Activated T-helper 1 cell treated with anti-CD3 and anti-CD28 coated beads, Interleukin-2, amount 50 U/mL, for 16 hours (primary cell): ENCODE measurements at places on chromosomes 3 and 15.

DNA sequence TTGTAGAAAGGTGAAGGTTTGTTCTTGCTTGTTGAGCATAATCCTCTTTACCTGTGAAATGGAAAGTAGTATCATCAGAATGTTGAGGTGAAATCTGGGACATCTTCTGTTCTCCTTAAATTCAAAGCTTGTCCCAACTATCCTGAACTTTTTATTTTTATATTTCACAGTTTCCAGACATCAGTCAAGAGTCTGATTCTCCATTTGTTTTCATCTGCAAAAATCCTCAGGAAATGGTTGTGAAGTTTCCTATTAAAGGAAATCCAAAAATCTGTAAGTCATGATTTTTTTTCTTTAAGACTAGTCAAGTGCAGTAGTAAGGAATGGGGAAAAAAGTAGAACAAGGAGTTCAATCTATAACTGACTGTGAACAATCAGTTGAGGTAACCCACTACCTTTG, 15.5 kb upstream of the ZNF609 start:
- no peak for DNase-seq

- no peak for DNase-seq
Observed at GRCh38 chr3:158794936-158795518, 6.8 kb upstream of the MFSD1 start.

DNA sequence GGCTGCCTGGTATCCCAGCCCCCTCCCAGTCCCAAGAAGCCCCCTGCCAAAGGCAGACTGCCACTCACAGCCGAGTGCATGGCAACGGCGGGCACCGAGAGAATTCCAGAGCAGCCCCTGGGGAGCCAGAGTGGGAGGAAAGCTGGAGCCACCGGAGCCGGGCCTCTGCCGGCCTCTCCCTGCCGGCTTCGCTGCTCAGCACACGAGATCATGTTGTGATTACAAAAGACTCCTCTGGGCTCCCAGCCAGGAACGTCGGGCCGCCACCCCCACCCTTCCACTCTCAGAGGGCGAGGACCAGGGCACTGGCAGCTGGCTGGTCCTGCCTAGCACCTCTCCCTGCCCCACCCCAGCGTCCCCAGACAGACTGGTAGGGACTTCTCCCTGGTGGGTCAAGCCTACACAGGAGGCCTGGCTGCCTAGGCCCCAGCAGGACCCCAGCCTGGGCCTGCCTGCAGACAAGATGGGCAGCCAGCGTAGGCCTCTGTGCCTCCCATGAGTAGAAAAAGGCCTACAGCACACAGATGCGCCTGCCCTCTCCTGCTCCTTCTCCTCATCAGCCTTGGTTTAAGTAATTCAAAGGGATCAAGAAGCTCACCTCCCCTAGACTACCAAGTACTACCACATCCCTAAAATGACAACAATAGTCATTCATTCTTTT, at the start of gene CCDC9B:
TSS of gene CCDC9B (minus strand) at position 200 of the 661 bp plus-strand sequence. CDS start at position 80, 120 bp downstream.
- no peak for DNase-seq

DNA sequence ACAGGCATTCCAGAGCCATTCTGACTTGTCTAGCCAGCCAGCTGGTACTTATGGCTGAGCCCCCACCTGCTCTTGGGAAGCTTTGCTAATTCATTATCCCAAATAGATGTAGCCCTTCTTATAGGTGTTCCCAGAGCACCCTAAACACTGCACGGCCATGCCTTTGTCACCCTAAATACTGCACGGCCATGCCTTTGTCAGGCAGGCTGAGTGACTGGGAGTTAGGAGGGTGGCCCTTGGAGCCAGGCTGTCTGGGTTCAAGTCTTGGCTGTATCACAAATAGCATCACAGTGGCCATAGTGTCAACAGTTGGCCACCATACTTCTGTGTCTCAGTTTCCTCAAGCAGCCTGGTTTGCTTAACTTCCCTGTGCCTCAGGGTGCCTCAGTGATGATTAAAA, 292.3 kb downstream of the ADAMTS17 start:
- no peak for DNase-seq

- no peak for DNase-seq
Observed at GRCh38 chr3:128448491-128448890, 18.2 kb downstream of the DNAJB8 start.

DNA sequence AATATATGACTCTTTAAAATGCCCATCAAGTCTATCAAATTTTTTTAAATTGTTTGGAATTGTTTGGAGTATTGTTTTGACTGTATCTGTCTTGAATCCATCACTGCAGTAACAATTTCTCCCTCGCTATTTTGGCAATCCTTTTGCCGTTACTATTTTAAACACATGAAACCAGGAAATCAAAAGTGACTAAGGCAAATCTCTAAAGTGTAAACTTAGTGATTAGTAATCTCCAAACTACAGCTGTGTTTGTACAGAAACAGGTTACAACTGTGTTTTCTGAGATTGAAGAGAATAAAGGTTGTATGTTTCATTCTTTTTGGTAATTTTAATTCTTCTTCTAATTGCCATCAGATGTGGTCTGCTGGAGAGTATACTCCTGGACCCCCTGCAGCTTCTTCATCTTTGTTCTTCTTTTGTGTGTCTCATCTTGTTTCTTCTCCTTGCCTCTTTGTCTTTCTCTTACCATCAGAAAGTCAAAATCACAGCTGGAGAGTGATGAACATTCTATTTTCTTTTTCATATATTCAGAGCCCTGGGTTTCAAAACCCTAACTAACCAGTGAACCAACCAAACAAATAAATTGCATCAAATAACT, 465.4 kb downstream of the RBMS3 start:
- DNase-seq, result no peak

GRCh38 chr3:18888370-18888769, 259.9 kb upstream of the KCNH8 start:
- DNase-seq, result no peak

- no peak for DNase-seq
Observed at GRCh38 chr3:62785384-62785783, 89.8 kb downstream of the CADPS start.

DNA sequence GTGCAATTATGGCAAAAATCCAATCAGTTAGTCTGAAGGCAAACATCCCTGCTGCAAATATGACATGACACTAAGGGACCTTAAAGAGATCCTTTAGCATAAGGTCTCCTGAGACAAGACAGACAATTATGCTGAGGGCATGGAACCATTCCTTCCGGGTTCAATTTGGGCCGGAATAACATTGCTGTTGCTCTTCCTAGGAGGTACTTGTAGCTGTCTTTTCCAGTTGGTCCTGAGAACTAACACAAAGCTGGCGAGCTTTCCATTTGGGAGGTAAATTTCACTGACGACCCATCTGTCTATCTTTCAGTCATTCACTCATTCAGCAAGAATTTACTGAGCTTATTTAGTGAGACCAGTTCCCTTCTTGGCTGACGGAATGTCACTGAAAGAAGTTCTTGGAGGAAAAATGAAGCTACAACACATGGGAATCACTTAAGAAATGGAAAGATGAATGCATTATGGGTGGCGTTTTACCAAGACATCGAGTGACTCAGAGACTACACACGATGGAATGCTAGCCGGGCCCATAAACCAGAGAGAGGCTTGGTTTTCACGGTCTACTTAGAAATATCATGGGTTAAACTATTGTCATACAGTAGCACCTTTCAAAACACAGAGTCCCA, 215.5 kb downstream of the PDZRN3 start:
- DNase-seq, result no peak

GRCh38 chr15:61726166-61726565, 334.1 kb downstream of the VPS13C start:
- no peak for DNase-seq

DNA sequence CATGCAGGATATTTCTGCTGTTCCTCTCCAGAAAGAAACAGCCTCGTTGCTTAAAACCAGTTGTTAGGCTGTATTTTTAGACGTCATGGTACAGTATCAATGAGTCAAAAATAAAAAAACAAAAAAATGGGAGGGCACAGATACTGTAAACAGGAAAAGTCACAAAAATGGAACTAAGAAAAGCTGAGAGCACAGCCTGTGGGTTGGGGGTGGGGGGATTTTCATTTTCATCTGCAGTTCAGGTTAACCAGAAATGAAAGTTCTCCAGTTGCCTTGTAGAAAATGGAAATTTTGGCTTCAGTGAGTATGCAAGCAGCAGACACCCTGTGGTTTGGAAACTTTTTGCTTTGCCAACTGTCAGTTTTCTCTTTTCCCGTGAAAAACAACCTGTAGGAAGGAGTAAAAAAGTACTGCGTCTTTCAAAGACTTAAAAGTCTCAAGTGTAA, 59.0 kb downstream of the FRMD4B start:
- peak; percentile 29 for DNase-seq

GRCh38 chr15:59052915-59053407, 52.0 kb upstream of the CCNB2 start:
- DNase-seq, result no peak

DNA sequence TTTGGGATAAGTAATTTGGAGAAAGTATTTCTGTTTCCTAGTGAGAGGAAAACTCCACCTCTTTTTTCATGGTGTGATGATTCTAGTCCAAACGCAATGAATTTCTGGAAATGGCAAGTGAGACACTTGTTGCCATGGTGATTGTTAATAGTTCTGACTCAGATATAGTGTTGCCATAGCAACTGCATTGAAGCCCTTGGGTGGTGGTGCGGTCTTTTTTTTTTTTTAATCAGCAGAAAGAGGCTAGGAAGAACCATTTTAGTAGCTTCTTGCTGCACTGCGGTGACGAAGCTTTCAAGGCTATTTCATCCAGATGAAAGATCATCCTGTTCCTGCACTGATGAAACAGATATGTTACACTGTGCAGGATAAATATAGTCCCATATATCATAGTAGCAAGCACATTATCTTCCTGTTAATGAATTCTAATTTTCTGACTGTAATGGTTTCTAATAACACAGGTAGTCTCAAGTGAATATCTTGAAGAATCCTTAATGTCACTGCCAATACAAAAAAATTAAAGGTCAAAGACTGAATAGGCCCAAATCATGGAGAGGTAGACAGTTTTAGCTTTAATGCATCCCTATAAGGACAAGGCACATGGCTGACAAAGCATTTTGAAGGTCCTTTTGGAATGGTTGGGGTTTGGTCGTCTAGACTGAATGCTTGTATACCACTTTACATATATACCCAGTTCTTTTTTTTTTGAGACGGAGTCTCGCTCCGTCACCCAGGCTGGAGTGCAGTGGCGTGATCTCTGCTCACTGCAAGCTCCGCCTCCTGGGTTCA, 125.1 kb upstream of the ZBTB20 start:
- no peak for DNase-seq

GRCh38 chr3:182914341-182914740, 66.0 kb downstream of the DCUN1D1 start:
- no peak for DNase-seq
